Caki2 (cell line): ENCODE measurements at places on chromosomes 1 and 21.

DNA sequence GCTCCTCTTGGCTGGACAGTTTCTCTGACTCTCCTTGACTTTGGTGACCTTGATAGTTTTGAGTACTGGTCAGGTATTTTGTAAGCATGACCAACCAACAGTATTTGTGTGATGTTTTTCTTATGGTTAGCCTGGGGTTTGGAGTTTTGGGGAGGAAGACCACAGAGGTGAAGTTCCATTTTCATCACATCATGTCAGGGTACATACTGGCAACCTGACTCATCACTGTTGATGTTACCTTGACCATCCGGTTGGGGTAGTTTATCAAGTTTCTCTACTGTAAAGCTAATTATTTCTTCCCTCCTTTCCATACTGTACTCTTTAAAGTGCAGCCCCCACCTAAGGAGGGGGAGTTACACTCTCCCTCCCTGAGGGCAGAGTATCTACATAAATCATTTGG is 13.4 kb downstream of the OSCP1 start:
- peak; percentile 44 for DNase-seq

- no peak for DNase-seq
Measured at GRCh38 chr1:183804387-183804786, 533 bp upstream of the RGL1 start.

GRCh38 chr1:27139980-27140379 is 14.9 kb downstream of the SLC9A1 start:
- DNase-seq: no peak

DNA sequence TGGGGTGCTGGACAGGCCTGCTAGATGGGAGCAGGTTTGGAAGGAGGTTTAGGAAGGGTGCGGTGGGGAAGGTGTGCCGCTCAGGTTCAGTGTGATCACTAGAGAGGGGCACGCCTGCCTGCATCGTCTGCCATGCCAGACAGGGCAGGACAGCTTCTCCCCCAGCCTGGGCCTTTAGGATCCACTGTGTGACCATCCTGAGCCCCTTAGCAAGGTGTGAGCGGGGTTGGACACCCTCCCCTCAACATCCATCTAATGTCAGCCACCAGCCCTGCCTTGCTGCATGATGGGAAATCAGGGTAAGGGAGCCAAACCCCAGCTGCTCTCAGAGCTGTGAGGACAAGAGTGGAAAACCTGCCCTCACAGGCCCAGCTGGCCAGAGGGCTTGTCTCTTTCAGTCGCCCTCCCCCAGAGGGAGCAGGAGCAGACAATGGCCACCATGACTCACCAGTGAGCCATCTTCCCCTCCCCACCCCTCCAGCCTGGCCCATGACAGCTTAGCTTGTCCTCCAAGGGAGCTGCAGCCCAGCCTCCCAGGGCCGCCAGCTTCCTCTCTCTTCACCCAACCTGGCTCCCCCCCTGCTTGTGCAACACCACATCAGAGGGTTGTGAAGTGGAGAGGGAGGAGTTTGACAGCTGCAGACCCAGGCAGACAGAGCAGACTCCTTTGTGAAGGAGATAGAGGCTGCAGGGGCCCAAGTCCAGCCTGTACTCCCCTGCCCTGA is 37.0 kb downstream of the NUAK2 start:
- DNase-seq: peak; percentile 98

DNA sequence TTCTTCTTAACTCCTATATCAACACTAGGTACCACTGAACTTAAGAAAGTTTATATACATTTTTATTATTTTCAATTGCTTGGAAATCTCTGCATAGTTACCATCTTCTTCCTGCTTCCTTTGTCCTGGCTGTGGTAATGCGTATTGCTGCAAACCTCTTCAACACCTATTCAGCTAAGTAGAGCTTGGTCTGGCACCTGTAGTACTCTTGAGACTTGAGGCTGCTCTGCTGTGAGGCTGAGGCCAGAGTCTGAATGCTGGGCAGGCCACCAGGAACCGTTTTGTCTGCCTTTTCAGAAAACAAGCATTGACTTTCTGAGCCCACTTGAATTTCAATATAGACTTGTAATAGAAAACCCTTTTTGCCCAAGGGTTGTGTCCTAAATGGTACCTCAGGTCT is 52.0 kb upstream of the RGS2 start:
- DNase-seq: no peak

GRCh38 chr1:41093826-41094225 is 72.3 kb upstream of the SLFNL1 start:
- DNase-seq: no peak
